ENCODE measurements at places on chromosomes 2 and 18. TPM values are rescaled to one million over a fixed set of nuclear protein-coding genes. Genes with fewer than 3 reads are reported as not detected.

DNA sequence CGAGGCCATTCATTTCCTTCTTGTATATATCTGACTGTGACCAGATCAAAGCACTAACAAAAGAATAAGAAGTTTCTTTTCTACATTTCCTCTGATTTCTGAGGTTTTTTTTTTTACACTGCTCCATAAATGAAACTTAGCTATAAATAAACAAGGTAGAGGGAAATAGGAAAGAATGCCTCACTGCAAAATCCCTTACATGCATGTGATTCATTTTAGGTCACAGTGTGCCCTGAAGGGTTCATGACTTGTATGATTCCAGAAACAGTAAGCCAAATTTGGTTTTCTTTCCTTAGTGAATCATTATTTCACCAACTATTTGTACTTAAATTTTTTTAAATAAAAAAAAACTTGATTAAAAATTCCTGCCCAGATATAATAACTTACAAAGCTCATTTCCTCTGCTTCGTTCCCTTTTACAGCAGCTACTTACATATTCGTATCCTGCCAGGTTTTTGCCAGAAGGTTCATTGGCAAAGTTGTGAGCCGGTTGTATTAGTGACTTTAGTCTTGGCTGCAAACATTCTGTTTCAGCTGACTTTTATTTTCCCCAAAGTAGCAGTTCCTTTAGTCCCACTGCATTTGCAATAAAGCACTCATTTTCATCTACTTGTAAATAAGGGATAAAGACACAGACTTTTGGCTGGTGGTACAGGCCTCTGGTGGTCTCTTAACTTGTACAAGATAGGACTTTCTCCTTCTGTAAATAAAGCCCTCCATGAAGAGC, 58.6 kb downstream of the LRP2 start:
- no peak for DNase-seq
- no peaks in the 10 kb centered on the region for H3K4me1 ChIP-seq
- H3K27me3 ChIP-seq, result no peaks in the 10 kb centered on the region
- H3K27ac ChIP-seq, result no peak overlapping the region
- H3K36me3 ChIP-seq, result no peaks in the 10 kb centered on the region

DNA sequence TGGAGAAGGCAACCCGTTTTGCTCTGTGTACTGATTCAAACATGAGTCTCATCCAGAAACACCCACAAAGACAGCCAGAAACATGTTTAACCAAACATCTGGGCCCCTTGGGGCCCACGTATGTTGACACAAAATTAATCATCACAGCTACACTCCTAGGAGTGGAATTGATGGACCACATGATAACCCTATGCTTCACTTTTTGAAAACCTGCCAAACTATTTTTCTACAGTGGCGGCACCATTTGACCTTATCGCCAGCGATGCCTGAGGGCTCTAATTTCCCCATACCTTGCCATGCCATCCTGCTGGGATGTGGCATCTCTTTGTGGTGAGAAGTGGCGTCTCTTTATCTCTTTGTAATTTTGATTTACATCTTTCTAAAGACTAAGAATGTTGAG, 38.5 kb downstream of the PSMG2 start:
- H3K27me3 ChIP-seq, result no peaks in the 10 kb centered on the region
- no peak overlapping the region for H3K4me3 ChIP-seq
- H3K27ac ChIP-seq, result no peak overlapping the region
- no peaks in the 10 kb centered on the region for H3K4me1 ChIP-seq

- DNase-seq, result no peak
- no peak overlapping the region for H3K4me3 ChIP-seq
Observed at GRCh38 chr2:102004581-102004980, 12.8 kb downstream of the IL1R2 start.

GRCh38 chr18:28127763-28128658, 48.9 kb downstream of the CDH2 start:
- no peak overlapping the region for H3K4me3 ChIP-seq
- DNase-seq, result no peak

DNA sequence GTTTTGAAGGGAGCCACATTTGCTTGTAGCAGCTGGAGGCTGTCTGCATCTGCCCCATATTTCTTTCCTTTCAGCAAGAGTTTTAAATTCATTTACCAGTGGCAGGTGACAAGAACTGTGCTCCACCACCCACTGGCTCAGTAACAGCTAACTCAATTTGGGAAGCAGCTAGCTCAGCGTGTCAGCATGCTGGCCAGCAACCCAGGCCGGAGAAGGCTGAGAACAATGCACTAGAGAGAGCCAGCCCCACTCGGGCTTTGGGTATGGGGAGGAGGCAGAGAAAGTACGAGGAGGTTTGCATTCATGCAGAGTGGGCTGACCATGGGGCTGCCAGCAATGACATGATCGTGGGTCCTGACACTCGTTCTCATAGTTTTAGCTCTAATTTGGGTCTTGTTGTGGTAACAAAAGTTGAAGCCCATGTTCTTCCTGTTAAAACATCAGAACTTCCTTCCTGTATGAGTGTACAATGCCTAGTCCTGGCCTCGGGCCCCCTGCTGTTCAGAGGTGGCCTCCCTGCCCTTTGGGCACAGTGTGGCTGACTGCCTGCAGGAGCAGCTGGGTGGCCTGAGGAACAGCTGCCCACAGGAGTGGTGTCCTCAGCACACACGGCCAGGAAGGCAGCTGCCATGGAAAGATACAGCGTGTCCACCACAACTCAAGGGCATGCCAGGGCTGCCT, 23.0 kb downstream of the CDC42EP3 start:
- H3K36me3 ChIP-seq, result peaks cover 5% of the 10 kb centered on the region
- H3K27ac ChIP-seq, result peak overlapping the region; percentile 56
- DNase-seq, result peak; percentile 50
- H3K4me1 ChIP-seq, result peaks cover 97% of the 10 kb centered on the region
- H3K4me3 ChIP-seq, result peak overlapping the region; percentile 50
- no peaks in the 10 kb centered on the region for H3K27me3 ChIP-seq

GRCh38 chr2:3098231-3098630, 279.4 kb downstream of the EIPR1 start:
- no peaks in the 10 kb centered on the region for H3K4me1 ChIP-seq
- no peaks in the 10 kb centered on the region for H3K27me3 ChIP-seq
- H3K27ac ChIP-seq, result no peak overlapping the region
- DNase-seq, result no peak
- H3K4me3 ChIP-seq, result no peak overlapping the region
- H3K36me3 ChIP-seq, result no peaks in the 10 kb centered on the region

DNA sequence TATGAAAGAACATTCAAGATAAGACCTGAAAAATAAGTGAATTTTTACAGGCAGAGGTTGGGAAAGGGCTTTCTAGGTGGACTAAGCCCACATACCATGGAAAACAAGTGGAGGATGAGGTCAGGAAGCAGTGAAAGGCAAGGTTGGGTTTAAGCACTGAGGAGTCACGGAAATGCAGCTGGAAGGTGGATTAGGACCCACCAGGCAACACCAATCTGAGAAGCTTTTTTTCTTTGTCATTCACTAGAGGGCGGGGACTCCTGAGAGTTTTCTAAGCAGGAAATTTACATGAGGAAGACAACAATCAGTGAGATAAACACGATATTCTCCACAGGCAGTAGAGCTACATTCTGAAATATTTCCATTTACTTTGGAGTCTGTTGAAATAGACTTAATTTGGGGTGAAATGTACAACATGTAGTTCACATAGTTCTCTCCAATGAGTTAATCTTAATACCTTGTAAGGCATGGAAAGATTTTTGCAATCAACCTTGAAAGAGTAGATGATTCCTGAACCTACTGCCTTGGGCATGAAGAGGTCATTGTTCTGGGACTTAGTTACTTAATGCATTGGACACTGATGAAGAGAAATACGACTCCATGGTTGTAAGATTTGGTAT, 40.7 kb downstream of the VIT start:
- no peaks in the 10 kb centered on the region for H3K36me3 ChIP-seq
- no peak for DNase-seq
- no peak overlapping the region for H3K27ac ChIP-seq
- H3K4me1 ChIP-seq, result peaks cover 4% of the 10 kb centered on the region
- no peak overlapping the region for H3K4me3 ChIP-seq
- H3K27me3 ChIP-seq, result no peaks in the 10 kb centered on the region

- peaks cover 13% of the 10 kb centered on the region for H3K36me3 ChIP-seq
- no peak overlapping the region for H3K27ac ChIP-seq
Observed at GRCh38 chr2:15426606-15427005, 134.5 kb downstream of the NBAS start.

GRCh38 chr18:33578518-33579348, 714 bp downstream of the ASXL3 start:
- no peaks in the 10 kb centered on the region for H3K36me3 ChIP-seq
- DNase-seq, result no peak
- H3K27me3 ChIP-seq, result no peaks in the 10 kb centered on the region
- no peak overlapping the region for H3K4me3 ChIP-seq
- H3K4me1 ChIP-seq, result no peaks in the 10 kb centered on the region

The SRD5A2 gene
- total RNA-seq, result not detected

The NEU2 gene
- total RNA-seq, result not detected

The RNF25 gene
- total RNA-seq, result 32.9 TPM

The USP40 gene
- total RNA-seq, result 21.6 TPM
